ENCODE measurements at places on chromosomes 12 and 14. TPM values are rescaled to one million over a fixed set of nuclear protein-coding genes. Genes with fewer than 3 reads are reported as not detected.

DNA sequence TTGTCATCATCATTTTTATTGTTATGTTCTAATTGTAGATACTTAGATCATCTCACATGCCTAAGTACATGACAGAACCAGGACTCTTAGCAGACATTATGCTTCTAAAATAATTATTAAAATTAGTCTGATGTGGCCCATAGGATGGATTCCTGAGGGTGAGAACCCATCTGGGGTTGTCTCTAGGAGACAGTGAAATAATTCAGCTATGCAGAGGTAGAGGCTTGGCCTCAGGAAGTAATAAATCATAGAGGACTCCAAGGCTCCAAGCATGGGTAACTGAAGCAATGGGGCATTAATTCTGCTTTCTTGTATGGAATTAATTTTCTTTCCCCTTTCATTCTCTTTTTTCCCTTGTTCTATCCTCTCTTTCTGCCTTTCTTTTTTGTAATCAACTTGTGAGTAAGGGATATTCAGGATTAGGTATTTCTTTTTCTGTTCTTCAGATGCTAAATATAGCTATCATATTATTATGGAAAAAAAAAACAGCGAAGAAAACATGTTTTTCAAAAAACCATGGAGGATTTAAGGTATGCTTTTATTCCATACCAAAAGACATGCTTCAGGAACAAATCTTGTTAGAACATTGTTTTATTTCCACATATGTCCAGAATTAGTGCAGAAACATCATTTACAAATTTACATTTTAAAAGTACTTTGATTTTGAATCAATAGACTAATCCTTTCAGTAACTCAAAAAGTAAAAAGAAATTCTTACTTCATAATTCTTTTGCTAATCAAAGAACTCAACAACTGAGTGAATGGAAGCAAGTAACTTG lies 263.2 kb downstream of the TRHDE start:
- H3K27me3 ChIP-seq, result no peaks in the 10 kb centered on the region
- H3K36me3 ChIP-seq, result no peaks in the 10 kb centered on the region
- no peaks in the 10 kb centered on the region for H3K4me1 ChIP-seq
- no peak overlapping the region for H3K27ac ChIP-seq

Gene STAC3
- 5.1 TPM for total RNA-seq

Gene TTC5
- 22.7 TPM for total RNA-seq

DNA sequence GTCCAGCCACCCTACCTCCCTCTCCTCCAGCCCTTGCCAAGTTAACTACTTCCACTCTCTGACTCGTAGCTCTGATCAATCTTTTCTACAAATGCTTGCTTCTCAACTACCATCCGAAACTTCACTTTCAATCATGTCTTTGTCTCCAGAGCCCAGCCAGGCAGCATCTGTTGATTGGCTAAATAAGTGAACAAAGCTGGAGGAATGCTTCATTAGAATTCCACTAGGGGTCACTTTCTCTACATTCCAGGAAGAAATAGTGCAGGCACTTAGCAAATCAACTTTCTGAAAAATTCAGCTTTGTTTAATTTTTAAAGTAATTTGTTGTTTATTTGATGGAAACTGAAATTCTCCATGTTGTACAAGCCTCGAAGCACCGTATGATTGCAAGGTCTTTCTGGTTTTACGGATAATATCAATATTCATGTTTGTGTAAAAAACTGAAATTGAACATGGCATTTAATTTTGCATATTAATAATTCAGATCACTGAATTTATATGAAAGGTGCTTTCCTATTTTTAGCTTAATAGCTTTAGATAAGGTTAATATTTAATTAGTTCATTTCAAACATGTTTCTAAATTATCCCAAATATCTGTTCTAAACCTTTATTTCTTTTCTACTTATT lies 32.4 kb upstream of the HELB start:
- DNase-seq, result peak; percentile 45
- no peak overlapping the region for H3K4me3 ChIP-seq
- H3K4me1 ChIP-seq, result peaks cover 13% of the 10 kb centered on the region

DNA sequence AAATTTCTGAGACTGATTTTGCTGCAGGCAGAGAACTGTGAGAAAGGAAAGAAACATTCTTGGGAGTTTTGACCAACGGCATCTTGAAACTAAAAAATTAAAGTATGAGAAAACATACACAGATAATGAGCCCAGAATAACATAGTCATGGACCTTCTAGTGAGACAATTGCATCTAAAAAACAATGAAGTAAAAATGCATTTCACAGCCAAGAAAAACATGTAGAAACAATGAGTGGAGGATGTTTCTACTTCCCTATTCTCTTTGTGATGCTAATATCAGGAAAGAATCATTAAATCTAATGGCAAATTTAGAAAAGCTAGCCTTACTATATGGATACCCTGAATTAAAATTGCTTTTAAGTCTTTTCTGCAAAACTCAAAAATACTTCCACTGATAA lies 12.2 kb upstream of the PLEKHG7 start:
- no peak overlapping the region for H3K4me3 ChIP-seq
- no peak for DNase-seq
- no peaks in the 10 kb centered on the region for H3K4me1 ChIP-seq
- H3K36me3 ChIP-seq, result no peaks in the 10 kb centered on the region

DNA sequence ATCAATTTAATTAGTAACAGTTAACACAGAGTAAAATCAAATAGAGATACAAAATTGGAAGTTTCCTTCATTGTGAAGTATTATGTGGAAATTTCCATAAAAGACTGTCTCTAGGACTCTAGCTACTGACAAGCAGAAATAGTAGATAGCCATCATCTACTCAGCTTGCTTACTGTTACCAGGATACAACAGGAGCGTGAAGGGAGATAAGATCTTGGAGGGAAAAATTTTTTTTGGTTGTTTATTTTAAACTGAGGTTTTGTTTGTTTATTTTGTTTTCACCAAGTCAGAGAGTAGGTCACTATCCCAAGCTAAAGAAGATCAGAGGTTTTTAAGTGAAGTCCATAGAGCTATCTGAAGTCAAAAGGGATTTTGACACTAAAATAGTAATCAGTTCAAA lies 861.3 kb upstream of the MGAT4C start:
- no peaks in the 10 kb centered on the region for H3K27me3 ChIP-seq
- no peak overlapping the region for H3K27ac ChIP-seq
- H3K4me1 ChIP-seq, result no peaks in the 10 kb centered on the region
- H3K4me3 ChIP-seq, result no peak overlapping the region

Gene AP1G2
- 333 TPM for total RNA-seq

GRCh38 chr12:42325326-42325652 lies 605 bp downstream of the ZCRB1 start:
- peaks cover 43% of the 10 kb centered on the region for H3K4me1 ChIP-seq
- H3K27ac ChIP-seq, result peak overlapping the region; percentile 99
- H3K27me3 ChIP-seq, result no peaks in the 10 kb centered on the region
- peak overlapping the region; percentile 94 for H3K4me3 ChIP-seq
- H3K36me3 ChIP-seq, result peaks cover 21% of the 10 kb centered on the region
- no peak for DNase-seq

All from activated CD4-positive, alpha-beta T cell treated with anti-CD3 and anti-CD28 coated beads, Interleukin-2, amount 10 ng/mL, durations not matched to agents 7 days and 5 days (primary cell).